Naive B cell (primary cell): ENCODE measurements at places on chromosomes 3 and 15. TPM values are rescaled to one million over a fixed set of nuclear protein-coding genes. Genes with fewer than 3 reads are reported as not detected.

SCN11A gene
- not detected for polyA plus RNA-seq

STX19 gene
- polyA plus RNA-seq, result not detected

DNA sequence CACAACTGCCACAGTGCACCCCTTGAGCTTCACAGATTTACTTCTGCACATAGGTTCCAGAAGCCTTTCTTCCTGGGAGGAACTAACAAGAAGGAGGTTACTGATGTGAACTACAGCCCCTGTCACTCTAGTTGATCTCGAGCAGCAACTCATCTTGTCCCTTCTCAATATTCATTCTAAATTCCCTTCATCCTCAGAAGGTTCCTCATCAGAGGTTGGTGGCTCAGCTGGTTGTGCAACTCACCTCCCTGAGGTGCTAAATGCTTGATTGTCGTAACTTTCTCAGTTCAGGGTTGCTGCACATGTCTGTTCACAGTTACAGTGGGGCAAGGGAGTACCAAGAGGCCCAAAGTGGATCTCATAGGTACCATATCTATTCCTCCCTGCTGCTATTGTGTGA is 5.7 kb upstream of the A4GNT start:
- no peak for DNase-seq
- H3K36me3 ChIP-seq, result no peaks in the 10 kb centered on the region

- no peaks in the 10 kb centered on the region for H3K4me1 ChIP-seq
- peaks cover 8% of the 10 kb centered on the region for H3K27me3 ChIP-seq
- H3K36me3 ChIP-seq, result no peaks in the 10 kb centered on the region
- no peak overlapping the region for H3K4me3 ChIP-seq
- no peak overlapping the region for H3K27ac ChIP-seq
These were observed 173.3 kb downstream of the SEMA6D start for GRCh38 chr15:47890397-47891150.

- no peak overlapping the region for H3K27ac ChIP-seq
- peaks cover 4% of the 10 kb centered on the region for H3K27me3 ChIP-seq
- no peak for DNase-seq
- H3K4me3 ChIP-seq, result no peak overlapping the region
- H3K4me1 ChIP-seq, result no peaks in the 10 kb centered on the region
These were observed 231.6 kb downstream of the IGSF11 start for GRCh38 chr3:118803096-118803476.

GRCh38 chr3:132404276-132404675 is 13.0 kb upstream of the DNAJC13 start:
- peaks cover 18% of the 10 kb centered on the region for H3K4me1 ChIP-seq
- no peaks in the 10 kb centered on the region for H3K27me3 ChIP-seq

GRCh38 chr3:140630866-140631265 is 47.0 kb upstream of the TRIM42 start:
- no peak overlapping the region for H3K27ac ChIP-seq
- no peaks in the 10 kb centered on the region for H3K4me1 ChIP-seq
- H3K36me3 ChIP-seq, result no peaks in the 10 kb centered on the region
- no peaks in the 10 kb centered on the region for H3K27me3 ChIP-seq
- no peak overlapping the region for H3K4me3 ChIP-seq

- no peak overlapping the region for H3K4me3 ChIP-seq
- H3K27ac ChIP-seq, result peak overlapping the region; percentile 83
- H3K27me3 ChIP-seq, result no peaks in the 10 kb centered on the region
- H3K36me3 ChIP-seq, result no peaks in the 10 kb centered on the region
- peaks cover 18% of the 10 kb centered on the region for H3K4me1 ChIP-seq
These were observed 2.9 kb upstream of the UQCRC1 start for GRCh38 chr3:48612309-48612708.

DNA sequence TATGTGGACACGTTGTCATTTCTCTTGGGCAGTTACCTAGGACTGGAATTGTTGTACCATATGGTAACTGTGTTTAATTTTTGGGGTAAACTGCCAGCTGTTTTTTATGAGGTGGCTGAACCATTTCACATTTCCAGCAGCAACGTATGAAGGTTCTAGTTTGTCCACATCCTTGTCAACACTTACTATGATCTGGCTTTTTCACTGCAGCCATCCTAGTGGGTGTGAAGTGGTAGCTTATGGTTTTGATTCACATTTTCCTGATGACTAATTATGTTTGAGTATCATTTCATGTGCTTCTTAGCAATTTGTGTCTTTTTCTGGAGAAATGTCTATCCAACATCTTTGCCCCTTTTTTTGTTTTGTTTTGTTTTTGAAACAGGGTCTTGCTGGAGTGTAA is 96.2 kb downstream of the VGLL4 start:
- DNase-seq, result no peak
- H3K27me3 ChIP-seq, result no peaks in the 10 kb centered on the region
- no peak overlapping the region for H3K27ac ChIP-seq
- no peak overlapping the region for H3K4me3 ChIP-seq
- H3K4me1 ChIP-seq, result peaks cover 18% of the 10 kb centered on the region
- H3K36me3 ChIP-seq, result peaks cover 7% of the 10 kb centered on the region

GRCh38 chr3:183513046-183513706 is 42.3 kb downstream of the KLHL6 start:
- peaks cover 13% of the 10 kb centered on the region for H3K36me3 ChIP-seq
- H3K27me3 ChIP-seq, result no peaks in the 10 kb centered on the region
- H3K4me1 ChIP-seq, result peaks cover 62% of the 10 kb centered on the region
- H3K27ac ChIP-seq, result peak overlapping the region; percentile 95
- peak; percentile 60 for DNase-seq

DNA sequence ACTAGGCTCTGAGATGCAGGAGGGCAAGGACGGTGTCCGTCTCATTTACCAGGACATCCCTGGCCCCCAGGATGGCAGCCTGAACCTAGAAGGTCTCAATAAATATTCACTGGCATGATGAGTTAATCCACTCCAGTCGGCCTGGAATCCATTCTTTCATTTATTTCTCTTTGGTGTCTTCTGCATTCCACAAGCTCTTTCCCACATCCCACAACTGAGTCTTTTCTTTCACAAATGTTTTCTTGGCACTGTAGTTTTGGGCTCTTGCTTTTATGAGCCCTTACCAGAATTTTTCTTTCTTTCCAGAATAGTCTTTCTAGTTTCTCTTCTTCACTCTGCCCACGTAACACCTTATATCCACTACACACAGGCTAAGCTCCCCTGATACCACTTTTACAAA is 778.0 kb downstream of the AGBL1 start:
- no peaks in the 10 kb centered on the region for H3K4me1 ChIP-seq
- H3K27me3 ChIP-seq, result no peaks in the 10 kb centered on the region
- no peak overlapping the region for H3K27ac ChIP-seq
- H3K4me3 ChIP-seq, result no peak overlapping the region

DNA sequence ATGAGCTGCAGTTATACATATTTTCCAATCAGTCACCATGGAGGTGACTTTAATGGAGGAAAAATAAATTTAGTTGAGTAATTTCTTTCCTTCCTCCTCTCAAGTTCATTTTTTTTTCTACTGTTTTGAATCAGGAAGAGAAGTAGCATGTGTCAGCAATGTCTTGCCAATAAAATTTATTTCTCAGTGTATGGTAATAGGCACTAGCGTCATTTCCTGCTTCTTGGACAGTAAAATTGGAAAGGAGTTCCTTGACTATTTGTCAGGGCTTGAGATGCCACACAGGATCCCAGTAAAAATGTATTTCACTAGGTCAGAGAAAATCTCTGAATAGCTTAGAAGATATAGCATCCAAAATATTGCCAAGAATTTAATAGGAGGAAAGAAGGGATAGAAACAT is 605.9 kb downstream of the ROBO1 start:
- H3K4me3 ChIP-seq, result no peak overlapping the region
- no peak overlapping the region for H3K27ac ChIP-seq
- H3K27me3 ChIP-seq, result no peaks in the 10 kb centered on the region
- DNase-seq, result no peak
- H3K36me3 ChIP-seq, result no peaks in the 10 kb centered on the region

- no peaks in the 10 kb centered on the region for H3K36me3 ChIP-seq
- no peaks in the 10 kb centered on the region for H3K4me1 ChIP-seq
- DNase-seq, result no peak
- H3K4me3 ChIP-seq, result no peak overlapping the region
- no peaks in the 10 kb centered on the region for H3K27me3 ChIP-seq
- H3K27ac ChIP-seq, result no peak overlapping the region
These were observed 97.9 kb upstream of the EIF1B start for GRCh38 chr3:40211579-40211978.

- H3K27ac ChIP-seq, result no peak overlapping the region
- no peaks in the 10 kb centered on the region for H3K27me3 ChIP-seq
- peaks cover 20% of the 10 kb centered on the region for H3K4me1 ChIP-seq
- no peak for DNase-seq
These were observed 49.4 kb upstream of the MAGEF1 start for GRCh38 chr3:184761075-184761841.

GRCh38 chr3:134291319-134292254 is 40.9 kb upstream of the RYK start:
- no peaks in the 10 kb centered on the region for H3K36me3 ChIP-seq
- no peak for DNase-seq
- H3K4me3 ChIP-seq, result no peak overlapping the region
- H3K27ac ChIP-seq, result no peak overlapping the region
- no peaks in the 10 kb centered on the region for H3K4me1 ChIP-seq

DNA sequence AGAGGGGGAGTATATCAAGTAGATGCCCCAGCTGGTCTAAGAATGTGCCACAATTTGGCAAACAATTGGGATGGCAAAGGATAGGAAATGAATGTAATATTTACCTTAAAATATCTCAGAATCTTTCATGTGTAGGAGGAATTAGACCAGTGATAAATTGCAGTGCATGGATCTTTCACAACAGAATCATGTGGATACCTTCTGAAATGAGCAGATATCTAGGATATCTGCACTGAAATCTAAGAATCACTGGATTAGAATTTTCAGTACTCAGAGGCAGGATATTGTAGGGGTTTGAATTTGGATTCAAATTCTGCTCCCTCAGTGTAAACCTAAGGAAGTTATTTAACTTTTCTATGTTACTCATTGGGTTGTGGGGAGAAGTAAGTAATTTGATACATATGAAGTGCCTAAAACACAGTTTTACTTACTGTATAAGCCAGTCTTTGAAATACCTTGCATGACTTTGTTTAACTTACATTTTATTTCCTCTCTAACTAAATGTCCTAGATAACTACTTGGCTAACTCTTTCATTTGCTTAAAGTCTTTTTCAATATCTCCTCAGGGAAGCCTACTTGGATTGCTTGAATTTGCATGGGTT is 8.8 kb downstream of the IL1RAP start:
- H3K27me3 ChIP-seq, result no peaks in the 10 kb centered on the region
- no peak for DNase-seq
- H3K4me1 ChIP-seq, result peaks cover 4% of the 10 kb centered on the region
- no peak overlapping the region for H3K27ac ChIP-seq
- H3K4me3 ChIP-seq, result no peak overlapping the region

GRCh38 chr15:77568014-77568972 is 64.4 kb downstream of the LINGO1 start:
- H3K27ac ChIP-seq, result no peak overlapping the region
- H3K4me1 ChIP-seq, result peaks cover 7% of the 10 kb centered on the region
- H3K36me3 ChIP-seq, result peaks cover 7% of the 10 kb centered on the region
- H3K27me3 ChIP-seq, result peaks cover 29% of the 10 kb centered on the region
- DNase-seq, result no peak
- no peak overlapping the region for H3K4me3 ChIP-seq

DNA sequence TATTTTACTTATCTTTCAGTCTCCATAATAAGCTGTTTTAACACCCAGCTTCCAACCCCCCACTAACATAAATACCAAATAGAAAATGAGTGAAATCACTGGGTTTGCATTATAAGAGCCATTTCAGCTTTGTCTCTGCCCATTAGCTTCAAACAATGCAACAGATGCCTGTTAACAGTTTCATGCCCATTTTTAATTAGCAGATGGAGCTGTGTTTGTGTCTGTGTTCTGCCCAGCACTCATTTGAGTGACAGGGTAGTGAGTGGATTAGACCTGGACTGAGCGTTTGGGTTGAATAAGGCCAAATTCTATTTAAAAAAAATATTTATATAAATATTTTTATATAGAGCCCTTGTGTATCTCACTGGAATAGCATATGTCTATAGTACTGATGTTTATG is 7.4 kb downstream of the RAB8B start:
- peaks cover 58% of the 10 kb centered on the region for H3K4me1 ChIP-seq
- no peaks in the 10 kb centered on the region for H3K27me3 ChIP-seq
- no peak for DNase-seq

DNA sequence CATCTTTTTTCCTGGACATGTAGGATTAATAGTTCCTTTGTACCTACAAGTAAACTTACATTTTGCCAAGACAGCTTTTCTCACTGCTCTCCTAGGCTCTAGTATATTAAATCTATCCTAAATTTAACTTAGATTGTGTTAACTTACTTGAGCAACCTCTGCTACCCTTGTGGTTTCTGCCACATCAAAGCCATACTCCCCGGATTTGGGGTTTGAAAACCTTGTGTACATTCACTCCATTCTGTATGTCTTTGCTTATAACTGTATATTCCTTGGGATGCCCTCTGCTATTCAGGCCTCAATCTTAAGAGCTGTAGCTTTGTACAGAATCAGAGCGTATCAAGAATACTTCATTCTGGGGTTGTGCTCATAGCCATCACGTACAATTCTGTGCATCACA is 60.4 kb downstream of the ARIH1 start:
- no peak for DNase-seq
- H3K27me3 ChIP-seq, result no peaks in the 10 kb centered on the region
- no peak overlapping the region for H3K4me3 ChIP-seq
- peaks cover 27% of the 10 kb centered on the region for H3K4me1 ChIP-seq
- peaks cover 6% of the 10 kb centered on the region for H3K36me3 ChIP-seq
- H3K27ac ChIP-seq, result no peak overlapping the region

GRCh38 chr3:24680214-24680967 is 185.7 kb upstream of the THRB start:
- DNase-seq, result peak; percentile 31
- no peaks in the 10 kb centered on the region for H3K36me3 ChIP-seq
- no peaks in the 10 kb centered on the region for H3K27me3 ChIP-seq
- no peak overlapping the region for H3K4me3 ChIP-seq

GRCh38 chr3:49536875-49537533 is 17.3 kb upstream of the BSN start:
- H3K27ac ChIP-seq, result peak overlapping the region; percentile 84
- no peaks in the 10 kb centered on the region for H3K27me3 ChIP-seq
- H3K4me3 ChIP-seq, result no peak overlapping the region
- no peak for DNase-seq
- peaks cover under 1% of the 10 kb centered on the region for H3K36me3 ChIP-seq

DNA sequence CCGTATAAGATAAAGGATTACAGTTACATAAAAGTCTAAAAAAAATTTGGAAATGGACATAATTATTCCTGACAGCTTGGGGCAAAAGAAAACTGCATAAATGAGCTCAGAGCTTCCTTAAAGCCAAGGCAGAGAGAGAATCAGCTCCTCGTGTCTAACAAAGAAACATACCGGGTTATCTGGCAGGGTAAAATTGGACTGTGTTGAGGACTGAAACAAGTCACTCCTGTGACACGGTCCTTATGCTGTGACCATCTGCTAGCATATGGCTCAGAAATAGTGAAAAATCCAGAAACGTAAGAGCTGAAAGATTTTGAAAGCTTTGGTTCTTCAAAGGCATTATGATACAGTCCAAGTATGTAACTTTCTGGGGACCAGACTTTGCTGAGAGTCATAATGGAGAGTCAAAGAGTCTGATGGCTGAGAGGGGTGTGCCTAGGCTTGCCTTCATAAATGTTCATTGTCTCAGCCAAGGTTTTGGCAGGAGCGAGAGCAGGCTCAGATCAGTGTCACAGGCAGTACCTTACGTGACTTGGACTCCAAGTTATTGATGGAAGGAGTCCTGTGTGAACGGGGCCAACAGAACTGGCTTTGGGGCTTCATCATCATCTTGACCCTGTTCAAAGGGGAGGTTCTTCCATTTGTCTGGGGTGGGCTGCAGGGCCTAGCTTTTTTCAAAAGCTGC is 12.5 kb downstream of the MAP6D1 start:
- peak overlapping the region; percentile 27 for H3K27ac ChIP-seq
- H3K4me3 ChIP-seq, result no peak overlapping the region
- H3K27me3 ChIP-seq, result no peaks in the 10 kb centered on the region
- H3K36me3 ChIP-seq, result peaks cover 22% of the 10 kb centered on the region
- DNase-seq, result no peak
